Stimulated activated CD8-positive, alpha-beta memory T cell treated with anti-CD3 and anti-CD28 coated beads, Interleukin-2, amount 100 ng/mL, for 48 hours (primary cell): ENCODE measurements at places on chromosomes 1 and 21.

DNA sequence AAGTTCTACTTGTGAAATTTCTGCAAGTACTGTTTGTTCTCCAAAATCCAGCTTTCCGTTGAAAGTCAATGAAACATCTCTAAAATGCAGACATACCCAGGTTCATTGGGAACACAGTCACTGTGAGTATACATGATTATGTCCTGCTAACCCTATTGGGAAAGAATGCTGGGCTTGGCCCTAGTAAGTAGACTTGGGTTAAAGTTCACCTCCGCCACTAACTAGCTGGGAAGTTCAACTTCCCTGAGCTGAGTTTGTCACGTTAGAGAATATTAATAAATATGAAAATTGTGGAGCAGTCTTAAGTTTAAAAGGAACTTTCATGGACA is 10.5 kb upstream of the PGD start:
- DNase-seq: no peak

DNA sequence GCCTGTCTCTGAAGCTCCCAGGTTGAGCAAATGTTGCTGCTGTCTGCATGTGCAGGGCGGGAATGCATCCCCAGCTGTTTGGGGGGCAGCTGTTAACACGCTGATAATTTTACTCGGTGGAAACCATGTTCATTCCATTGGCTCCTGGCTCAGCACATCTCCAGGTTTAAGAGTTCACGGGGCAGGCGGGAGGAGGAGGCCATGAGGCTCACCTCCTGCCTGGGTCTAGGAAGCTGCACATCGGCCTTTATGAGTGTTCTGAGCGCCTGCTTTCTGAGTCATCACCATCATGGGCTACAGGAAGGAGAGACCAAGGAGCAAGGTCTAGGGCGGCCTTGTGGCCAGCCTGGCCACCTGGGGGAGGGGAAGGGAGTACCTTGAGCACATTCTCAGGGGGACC is 29.7 kb downstream of the AJAP1 start:
- no peak for DNase-seq

- no peak for DNase-seq
Measured at GRCh38 chr1:8625981-8626898, 191.2 kb downstream of the RERE start.

DNA sequence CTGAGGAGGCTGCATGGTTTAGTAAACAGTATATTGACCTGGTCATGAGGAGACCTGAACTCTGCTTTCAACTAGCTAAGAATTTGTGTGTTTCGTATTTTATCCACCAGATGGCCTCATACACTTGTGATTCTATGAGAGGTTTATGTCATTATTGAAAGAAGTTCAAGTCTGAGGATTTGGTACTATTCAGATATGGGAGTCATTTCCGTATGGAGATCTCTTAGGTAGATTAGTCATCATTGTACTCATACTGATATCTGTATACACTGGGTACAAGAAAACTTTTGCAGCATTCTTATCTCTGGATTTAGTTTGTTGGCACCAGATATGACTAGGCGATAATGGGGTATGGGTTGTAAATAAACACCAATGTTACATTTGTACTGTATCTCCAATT is 26.6 kb downstream of the ATF6 start:
- no peak for DNase-seq

DNA sequence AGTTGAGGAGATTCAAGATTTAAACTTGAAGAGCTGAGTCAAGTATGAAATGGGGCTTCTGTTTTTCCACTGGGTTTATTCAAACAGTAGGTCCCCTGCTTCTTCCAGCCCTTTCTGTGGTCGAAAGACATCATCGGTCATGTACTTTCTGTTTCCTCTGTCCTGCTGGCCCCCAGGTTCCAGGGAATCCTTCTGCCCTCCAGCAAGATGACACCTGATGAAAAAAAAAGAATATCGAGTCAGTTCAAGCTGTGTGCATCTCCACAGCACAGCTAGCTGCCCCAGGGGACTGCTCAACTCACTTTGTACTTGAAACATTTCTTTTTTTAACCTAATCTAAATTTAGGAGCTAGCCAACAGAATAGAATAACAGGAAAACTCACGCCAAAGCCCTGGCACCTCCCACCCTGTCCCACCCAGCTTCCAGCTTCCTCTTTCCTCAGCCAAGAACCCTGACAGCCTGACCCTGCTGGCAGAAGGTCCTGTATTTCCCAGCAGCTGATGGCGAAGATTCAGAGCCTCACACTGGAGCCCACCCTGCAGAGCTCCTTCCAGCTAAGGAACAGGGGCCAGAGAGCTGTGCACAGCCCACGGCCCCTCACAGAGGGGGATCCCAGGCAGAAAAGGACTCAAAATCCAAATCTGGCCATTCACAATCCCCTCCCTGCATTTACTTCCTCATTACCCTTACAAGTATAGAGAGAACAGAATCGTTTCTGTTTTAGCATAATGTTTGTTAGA is 176.5 kb downstream of the PSMG1 start:
- DNase-seq: no peak

DNA sequence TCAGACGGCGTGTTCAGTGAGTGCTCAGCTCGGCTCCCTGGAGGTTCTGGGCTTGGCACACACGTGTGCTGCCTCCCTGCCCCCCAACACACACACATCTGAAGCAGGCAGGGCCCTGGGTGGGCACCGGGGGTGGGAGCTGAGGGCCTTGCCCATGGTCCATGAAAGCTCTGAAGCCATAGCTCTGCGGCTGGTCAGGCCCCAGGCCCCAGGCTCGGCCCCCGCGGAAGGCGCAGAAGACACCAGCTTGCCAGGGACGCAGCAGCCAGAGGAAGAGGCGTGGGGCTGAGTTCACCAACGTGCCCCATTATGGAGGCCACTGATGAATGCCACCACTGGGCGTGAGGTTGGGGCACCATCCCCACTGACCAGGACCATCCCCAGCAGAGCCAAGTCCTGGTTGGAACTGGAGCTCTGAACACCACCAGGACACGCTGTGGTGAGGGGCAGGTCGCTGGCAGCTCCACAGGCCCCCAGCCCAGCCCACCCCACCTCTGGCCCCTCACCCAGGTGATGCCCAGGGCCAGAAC is 4.2 kb downstream of the AURKAIP1 start:
- DNase-seq: no peak

- no peak for DNase-seq
Measured at GRCh38 chr21:38992737-38993136, 187.0 kb downstream of the ETS2 start.

DNA sequence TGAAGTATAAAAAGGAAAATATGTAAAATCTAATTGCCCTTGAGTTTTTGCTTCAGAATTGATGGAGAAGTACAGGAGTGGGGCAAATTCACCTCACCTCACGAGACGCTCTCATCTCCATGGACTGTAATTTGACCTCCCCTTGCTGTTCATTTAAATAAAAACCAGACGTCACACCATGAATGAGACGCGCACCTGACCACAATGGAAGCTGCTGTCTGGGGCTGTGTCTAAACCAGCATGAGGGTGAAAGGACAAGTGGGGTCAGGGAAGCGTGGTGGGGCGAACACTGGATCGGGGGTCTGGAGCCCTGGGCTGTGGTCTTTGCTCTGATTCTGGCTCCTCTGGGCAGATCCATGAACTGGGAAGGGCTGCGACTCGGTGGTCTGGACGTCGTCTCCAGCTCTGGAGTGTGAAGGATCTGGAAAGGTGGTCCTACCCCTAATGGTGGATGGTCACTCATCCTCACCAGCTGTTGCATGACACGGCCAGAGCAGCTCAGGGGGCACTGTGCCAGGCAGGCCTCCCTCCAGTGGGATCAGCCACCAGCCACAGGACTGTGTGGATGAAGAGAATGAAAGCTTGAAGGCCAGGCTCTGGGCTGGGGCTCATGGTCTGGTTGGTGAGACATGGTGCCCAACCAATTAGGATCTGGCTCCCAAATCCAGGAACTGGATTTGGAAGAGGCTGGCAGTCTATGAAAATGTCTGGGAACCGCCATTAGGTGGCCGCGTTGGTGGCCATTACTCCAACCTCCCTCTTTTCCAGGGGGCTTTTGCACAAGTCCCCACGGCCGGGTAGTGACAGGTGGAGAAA is 728.6 kb downstream of the PTPRU start:
- no peak for DNase-seq

GRCh38 chr1:170765712-170766330 is 101.9 kb downstream of the PRRX1 start:
- no peak for DNase-seq

- DNase-seq: no peak
Measured at GRCh38 chr1:12184008-12184681, 17.4 kb downstream of the TNFRSF1B start.

- no peak for DNase-seq
Measured at GRCh38 chr1:208167261-208167869, 76.8 kb downstream of the PLXNA2 start.

GRCh38 chr1:206816390-206817287 is 44.3 kb upstream of the IL10 start:
- no peak for DNase-seq

GRCh38 chr1:108595507-108595906 is 35.6 kb downstream of the EEIG2 start:
- DNase-seq: no peak

DNA sequence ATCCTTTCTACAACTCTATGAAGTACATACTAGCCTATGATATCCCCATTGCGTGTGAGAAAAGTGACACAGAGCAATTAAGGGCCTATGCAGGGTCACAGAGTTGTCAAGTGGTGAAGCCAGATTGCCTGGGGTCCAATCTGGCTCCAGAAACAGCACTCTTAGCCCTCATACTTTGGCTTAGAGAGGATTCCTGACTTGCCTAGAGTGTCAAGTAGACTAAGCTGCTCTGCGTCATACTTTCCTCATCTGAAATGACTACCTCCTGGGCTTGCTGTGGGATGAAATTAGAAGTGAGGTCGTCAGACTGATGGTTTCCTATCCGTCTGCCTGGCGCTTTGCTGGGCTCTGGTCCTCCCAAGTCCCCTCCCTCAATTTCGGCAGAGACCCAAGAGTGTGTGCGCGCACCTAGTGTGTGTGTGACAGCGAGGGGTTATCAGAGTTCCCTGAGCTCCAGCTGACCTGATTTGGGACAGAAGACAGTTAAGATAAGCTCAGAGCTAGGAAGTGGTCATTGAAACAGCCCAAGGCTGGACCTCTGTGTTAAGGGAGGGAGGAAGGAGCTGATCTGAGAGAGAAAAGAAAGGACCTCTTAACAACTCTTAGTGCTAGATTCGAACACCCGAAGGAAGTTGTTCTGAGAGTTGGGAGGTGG is 5.4 kb upstream of the NUAK2 start:
- no peak for DNase-seq

DNA sequence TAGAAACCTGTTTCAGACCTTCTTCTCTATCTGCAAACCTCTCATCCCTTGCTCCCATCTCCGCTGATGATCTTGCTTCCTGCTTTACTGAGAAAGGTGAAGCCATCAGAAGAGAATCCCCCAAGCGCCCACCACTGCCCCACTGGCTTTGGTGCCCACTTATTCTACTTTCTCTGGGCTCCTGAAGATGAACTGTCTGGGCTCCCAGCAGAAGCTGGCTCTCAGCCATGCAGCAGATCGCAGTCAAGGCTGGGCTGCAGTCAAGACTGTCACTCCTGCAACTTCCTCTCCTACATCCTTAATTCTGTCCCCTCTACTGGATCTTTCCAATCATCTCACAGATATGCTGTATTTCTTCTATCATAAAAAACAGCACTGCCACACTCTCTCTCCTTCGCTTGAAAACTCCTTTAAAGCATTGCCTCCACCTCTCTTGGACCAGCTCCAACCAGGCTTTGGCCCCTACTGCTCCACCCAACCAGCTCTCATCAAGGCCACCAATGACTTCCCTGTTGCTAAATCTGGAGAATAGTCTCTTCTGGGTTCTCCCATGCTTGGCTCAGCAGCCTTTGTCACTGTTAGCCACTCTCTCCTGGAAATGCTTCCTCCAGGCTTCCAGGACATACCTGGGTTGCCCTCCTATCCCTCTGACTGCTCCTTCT is 25.8 kb downstream of the TRIM62 start:
- DNase-seq: no peak

- DNase-seq: no peak
Measured at GRCh38 chr1:199931666-199932377, 95.7 kb upstream of the NR5A2 start.

- no peak for DNase-seq
Measured at GRCh38 chr21:19266636-19267035, 863.1 kb upstream of the TMPRSS15 start.

DNA sequence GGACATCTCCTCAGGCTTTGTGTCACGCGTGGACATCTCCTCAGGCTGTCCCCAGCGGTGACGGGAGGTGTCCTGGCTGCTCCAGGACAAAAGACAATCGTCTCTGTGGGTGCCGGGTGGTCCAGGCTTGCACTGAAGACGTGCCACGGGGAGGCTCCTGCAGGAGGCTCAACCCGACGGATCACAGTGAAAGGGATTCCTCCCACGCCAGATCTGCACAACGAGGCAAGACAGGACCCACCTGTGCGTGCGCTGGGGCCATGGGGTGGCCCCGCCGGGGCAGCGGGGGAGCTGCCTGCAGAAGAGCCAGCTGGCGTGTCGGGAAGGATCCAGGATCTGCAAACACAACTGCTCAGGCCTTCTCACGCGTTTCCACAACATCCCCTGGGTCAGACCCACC is 18.8 kb upstream of the ARHGEF16 start:
- no peak for DNase-seq

- no peak for DNase-seq
Measured at GRCh38 chr1:234853906-234854644, 244.1 kb upstream of the IRF2BP2 start.

DNA sequence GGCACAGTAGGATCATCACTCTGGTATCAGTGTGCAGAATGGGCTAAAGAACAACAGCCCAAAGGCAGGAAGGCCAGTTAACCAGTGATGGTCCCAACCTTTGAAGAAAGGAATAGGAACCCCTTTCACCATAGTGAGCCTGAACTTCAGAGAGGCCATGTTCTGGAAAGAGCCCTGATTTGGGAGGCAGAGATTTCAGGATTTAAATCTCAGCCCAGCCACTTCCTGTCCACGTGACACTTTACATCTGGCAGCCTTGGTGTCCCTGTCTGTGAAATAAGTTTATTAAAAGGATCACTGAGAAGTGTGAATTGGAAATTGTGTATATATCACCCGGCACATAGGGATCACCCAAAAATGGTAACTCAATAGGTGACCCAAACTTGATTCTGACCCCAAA is 13.0 kb downstream of the MATN1 start:
- DNase-seq: no peak

- DNase-seq: no peak
Measured at GRCh38 chr1:156136970-156137483, 16.4 kb upstream of the SEMA4A start.

DNA sequence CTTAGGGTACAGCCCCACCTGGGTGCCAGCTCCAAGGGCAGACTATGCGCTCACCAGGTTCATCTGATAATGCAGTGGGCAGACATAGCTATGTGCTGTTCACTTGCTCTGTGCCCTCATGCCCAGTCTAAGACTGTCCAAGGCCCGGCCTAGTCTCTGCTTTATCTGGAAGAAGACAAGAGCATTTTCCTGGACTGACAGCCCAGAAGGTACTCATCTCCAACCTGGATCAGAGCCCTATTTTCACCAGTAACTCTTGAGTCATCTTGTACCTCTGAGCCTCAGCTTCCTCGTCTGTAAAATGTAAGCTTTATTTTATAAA is 28.5 kb upstream of the LRRC8C start:
- DNase-seq: no peak
